ENCODE measurements at places on chromosomes 12 and 14.

DNA sequence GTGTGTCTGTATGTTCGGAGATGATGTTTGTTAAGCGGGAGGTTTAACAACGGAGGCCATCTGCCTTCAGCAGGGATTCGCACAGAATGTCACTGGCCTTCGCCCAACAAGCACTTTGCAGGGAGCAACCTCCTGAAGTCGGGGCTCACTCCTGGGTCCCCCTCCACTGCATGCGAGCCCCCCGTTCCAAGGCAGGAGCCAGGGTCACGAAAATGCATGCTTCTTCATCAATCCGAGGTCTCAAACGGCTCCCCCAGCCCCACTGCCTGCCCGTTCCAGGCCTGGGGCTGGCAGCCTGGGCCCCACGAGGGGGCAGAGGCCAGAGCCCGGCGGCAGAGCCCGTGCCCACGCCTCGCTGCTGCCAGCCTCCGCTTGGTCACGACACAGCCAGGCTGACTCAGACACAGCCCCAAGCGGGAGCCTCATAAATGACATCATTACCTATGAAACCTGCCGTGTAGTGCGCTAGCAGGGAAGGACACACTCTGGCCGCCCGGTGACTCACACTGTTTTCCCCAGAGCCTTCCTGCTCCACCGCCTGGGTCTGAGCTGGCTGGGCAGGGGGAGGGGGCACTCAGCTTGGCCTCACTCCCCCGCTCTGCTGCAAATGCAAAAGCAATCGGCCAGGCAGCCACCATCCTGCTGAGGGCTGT is 169.5 kb upstream of the RTL1 start:
- DNase-seq: peak; percentile 25

GRCh38 chr14:75069121-75069810 is at the start of gene ZC2HC1C:
TSS of gene ZC2HC1C (plus strand) at chr14:75069641. CDS start at chr14:75070574, 933 bp downstream.
- peak; percentile 89 for DNase-seq

- peak; percentile 83 for DNase-seq
Observed at GRCh38 chr12:575948-576614, 87.2 kb downstream of the NINJ2 start.

GRCh38 chr14:93880021-93880820 is 46.9 kb upstream of the FAM181A start:
- DNase-seq: no peak

- peak; percentile 7 for DNase-seq
Observed at GRCh38 chr14:61812347-61813095, 50.3 kb downstream of the SNAPC1 start.

- no peak for DNase-seq
Observed at GRCh38 chr14:90700933-90701776, 115.1 kb downstream of the TTC7B start.

GRCh38 chr14:29908652-29909577 is 18.7 kb downstream of the PRKD1 start:
- DNase-seq: no peak

DNA sequence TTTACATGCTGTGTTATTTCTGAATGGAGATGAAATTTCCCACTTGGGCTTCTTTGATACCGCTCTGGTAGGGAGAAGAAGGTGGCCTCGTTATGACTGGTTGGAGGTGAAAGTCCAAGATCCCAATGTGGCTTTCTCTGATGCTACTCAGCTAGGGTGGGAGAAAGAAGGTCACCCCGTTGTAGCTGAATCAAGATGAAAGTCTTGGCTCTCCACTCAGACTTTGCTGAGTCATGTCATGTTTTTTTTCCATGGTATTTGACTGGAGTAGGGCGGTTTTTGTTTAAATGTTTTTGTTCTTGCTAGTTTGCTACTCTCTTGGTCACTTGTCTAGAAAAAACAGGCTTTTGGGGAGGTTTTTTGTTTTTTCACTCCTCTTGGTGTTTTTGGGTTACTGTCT is 2.4 kb upstream of the PDE6H start:
- DNase-seq: peak; percentile 54

DNA sequence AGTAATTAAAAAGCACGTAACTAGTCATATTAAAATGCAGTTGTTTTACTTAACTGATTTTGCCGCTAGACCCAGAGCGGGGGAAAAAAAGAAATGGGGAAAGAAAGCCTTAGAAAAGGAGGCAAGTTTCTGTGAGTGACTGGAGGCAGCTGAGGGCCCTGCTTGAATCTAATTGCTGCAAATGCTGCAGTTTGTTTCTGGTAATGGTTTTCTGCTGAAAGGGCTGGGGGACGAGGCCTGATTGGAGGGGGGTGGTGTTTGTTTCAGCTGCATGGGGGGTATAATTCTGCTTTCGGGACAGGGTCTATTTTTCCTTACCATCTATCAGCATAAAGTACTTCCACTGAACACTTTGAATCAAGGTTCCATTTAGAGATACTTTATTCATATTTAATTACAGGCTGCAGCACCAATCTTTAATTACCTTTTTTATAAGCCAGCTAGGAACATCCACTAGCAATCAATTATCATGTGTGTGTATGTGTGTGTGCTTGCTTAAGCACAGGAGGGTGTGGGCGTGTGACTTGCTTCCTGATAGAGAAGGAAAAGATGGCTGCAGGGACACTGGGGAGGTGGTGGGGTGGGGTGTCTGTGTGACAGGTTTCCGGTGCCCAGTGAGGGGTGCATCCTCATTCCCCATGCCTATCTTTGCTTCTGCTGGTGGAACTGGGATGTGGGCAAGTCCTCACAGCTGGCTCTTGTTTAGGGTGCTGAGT is 83.4 kb downstream of the ADCK1 start:
- peak; percentile 46 for DNase-seq

GRCh38 chr14:105479431-105480158 is 5.0 kb downstream of the CRIP2 start:
- DNase-seq: no peak

Measured in hematopoietic multipotent progenitor cell treated with erythropoietin and hydrocortisone succinate and interleukin-3 and kit ligand, for 6 days (in vitro differentiated cells).